ENCODE measurements at places on chromosomes 5 and 9. TPM values are rescaled to one million over a fixed set of nuclear protein-coding genes. Genes with fewer than 3 reads are reported as not detected.

DNA sequence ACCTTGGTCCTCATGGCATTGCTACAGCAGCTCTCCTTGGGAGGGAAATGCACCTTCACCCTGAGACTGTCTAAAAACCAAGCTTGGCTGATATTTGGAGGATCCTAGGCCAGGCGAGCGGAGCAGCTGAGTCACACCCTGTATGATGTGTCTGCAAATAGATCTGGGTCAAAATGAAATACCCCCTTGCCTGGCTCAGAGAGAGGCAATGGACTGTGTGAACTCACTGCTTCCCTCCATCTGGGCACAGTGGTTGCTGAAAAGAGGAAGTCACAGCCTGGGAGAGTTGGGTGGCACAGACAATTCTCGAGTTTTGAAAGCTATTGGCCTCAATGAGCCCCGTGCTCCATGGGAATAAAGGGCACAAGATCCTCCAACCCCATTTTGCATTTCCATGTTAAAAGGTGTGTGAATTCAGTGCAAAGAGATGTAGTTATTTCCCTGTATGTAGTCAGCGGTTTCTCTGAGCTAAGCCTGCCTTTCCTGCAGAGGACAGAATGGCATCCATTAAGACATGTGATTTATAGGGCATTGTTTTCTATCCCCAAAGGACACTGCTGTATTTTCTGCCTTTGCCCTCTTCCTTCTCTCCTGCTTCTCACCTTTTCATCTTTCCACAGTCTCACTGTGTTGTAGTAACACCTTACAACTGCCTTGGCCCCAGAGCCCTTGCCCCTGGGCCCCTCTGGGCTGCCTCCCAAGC lies 177.2 kb downstream of the GADD45G start:
- no peak for DNase-seq

DNA sequence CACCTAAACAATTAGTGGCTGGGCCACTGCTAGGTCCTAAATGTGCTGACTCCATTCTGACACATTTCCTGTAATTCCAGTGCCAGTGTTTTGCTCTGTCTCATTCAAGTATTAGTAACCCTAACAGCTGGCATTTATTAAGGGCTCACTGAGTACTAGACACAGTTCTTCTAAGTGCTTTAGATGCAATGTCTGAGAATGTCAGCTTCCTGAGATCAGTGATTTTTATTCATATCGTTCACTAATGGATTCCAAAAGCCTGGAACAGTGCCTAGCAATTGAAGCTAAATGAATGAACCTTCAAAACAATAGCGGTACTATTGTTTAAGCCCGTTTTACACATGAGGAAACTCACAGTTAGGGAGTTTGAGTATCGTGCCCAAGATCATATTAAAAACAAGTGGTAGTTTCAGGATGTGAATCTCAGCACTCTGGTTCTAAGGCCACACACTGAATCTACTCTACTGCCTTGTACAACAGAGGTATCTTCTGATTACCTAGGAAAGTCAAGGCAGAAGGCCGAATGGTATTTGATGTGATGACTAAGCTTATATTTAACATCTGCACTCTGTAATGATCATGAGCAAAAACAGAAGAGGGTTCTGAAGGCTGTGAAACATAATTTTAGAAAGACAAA lies 304.0 kb downstream of the PJA2 start:
- peak; percentile 20 for DNase-seq

DNA sequence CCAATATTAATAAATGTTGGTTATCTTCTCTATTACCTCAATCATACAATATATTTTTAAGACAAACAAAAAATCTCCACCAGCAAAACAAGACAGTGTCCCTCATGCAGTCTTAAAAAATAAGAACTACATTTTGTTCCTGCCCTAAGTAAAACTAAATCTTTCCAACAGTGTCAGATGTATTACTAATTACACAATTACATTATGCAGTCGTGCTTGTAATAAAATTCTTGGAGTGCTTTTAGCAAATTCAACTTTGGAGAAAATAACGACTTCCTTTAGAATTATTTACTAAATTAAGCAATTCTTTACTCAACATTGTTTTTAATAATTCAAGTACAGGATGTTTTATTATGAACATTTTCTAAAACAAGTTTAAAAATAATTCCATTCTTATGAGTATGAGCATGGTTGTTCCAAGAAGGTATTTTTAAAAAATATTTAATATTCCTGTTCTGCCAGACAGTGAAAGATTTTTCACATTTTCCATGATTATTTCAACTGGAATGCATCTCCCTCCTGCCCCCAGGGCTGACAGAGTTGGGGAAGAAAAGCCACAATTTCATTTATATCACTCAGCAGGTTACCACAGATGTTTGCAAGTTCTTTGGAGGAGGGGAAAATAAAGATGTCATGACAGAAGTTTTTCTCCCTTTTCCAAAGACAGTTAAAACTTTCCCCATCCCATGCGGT lies 137.9 kb downstream of the FAM114A2 start:
- DNase-seq = peak; percentile 63

- DNase-seq = no peak
Measured at GRCh38 chr5:127061956-127062355, 11.3 kb downstream of the C5orf63 start.

- DNase-seq = no peak
Measured at GRCh38 chr5:160685695-160686094, 166.3 kb downstream of the ATP10B start.

GRCh38 chr9:4573634-4574389 lies 83.5 kb downstream of the SLC1A1 start:
- DNase-seq = no peak

DNA sequence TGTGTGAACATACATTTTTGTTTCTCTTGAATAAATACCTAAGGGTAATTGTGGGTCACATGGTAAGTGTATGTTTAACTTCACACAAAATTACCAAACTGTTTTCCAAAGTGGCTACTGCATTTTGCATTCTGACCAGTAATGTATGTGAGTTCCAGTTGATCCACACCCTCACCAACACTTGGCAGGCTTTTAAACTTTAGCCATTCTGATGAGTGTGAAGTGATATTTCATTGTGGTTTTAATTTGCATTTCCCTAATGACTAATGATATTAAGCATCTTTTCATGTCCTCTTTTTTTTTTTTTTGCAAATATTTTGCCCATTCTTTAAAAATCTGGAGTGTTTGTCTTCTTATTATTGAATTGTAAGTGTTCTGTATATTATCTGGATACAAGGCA lies 53.5 kb upstream of the MAST4 start:
- no peak for DNase-seq

DNA sequence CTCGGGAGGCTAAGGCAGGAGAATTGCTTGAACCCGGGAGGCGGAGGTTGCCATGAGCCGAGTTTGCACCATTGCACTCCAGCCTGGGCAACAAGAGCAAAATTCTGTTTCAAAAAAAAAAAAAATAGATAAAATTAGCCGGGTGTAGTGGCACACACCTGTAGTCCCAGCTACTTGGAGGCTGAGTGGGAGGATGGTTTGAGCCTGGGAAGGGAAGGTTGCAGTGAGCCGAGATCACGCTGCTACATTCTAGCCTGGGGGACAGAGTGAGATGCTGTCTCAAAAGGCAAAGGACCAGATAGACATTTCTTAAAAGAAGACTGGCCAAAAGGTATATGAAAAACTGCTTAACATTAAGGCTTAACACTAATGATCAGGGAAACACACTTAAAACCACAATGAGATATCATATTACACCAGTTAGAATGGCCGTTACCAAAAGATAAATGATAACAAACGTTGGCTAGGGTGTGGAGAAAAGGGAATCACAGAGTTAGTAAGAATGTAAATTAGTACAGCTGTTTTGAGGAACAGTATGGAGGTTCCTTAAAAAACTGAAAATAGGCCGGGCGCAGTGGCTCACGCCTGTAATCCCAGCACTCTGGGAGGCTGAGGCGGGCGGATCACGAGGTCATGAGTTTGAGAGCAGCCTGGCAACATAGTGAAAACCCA lies 10.1 kb upstream of the MARVELD2 start:
- DNase-seq = no peak

- no peak for DNase-seq
Measured at GRCh38 chr9:116337015-116337414, 183.4 kb downstream of the PAPPA start.

- DNase-seq = no peak
Measured at GRCh38 chr5:132754947-132755346, 7.7 kb downstream of the CCNI2 start.

Gene TCF7
- polyA plus RNA-seq = 21.6 TPM

Gene SYNPO
- 34.1 TPM for polyA plus RNA-seq

Gene ADAMTS2
- 37.7 TPM for polyA plus RNA-seq

Gene SET
- 324 TPM for polyA plus RNA-seq

Gene FOXD4L5
- polyA plus RNA-seq = 0.81 TPM

Gene ZNF454
- not detected for polyA plus RNA-seq

Gene TSTD2
- not detected for polyA plus RNA-seq
